GM10248 (cell line): ENCODE measurements at places on chromosomes 3 and 15.

DNA sequence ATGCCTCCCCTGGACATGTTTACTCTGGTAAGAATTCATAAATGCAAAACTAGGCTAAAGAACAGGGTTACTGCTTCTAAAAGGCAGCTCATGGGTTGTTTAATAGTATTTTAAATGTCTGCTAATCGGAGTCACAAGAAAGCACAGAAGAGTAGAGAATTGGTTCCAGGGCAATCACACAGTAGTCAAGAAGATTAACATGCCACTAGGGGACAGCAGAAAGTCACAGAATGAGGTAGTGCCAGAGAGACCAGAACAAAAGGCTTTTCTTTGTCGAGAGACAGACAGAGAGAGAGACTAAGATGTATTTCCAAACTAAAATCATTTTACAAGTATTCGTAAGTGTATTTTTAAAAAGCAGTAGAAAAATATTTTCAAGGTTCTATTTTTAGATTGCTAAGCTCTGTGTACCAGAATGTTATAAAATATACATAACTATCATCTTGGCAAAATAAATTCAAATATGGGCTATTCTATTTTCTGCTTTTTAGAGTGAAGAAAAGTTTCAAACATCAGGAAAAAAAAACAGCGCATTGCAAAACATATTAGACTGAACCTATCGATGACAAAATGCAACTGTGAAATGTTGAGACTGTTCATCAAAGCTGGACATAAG, 78.3 kb upstream of the CDIN1 start:
- peak; percentile 30 for DNase-seq

DNA sequence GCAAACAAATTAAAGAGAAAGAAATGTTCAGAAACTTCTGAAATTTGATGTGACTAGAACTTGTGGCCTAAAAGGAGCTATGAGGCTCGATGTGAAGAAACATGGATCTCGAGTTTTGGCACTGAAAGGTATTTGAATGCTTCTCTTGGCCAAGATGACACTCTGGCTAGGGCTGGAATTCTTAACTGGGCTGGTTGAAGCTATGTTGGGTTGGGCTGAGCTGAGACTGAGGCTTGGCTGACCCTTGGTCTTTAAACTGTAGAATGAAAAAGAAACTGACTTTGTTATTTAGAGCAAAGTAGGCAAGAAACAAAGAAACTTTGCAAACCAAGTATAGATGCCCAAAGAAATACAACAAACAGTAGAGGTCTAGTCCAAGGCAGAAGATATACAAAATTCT, 28.1 kb upstream of the CLDN16 start:
- DNase-seq = no peak

- no peak for DNase-seq
Measured at GRCh38 chr3:127565711-127566110, 24.8 kb downstream of the TPRA1 start.

GRCh38 chr3:54421943-54422342, 299.6 kb downstream of the CACNA2D3 start:
- no peak for DNase-seq

GRCh38 chr3:169044331-169045113, 619.0 kb downstream of the MECOM start:
- DNase-seq = no peak

- DNase-seq = no peak
Measured at GRCh38 chr15:62881056-62881455, 161.5 kb upstream of the TPM1 start.

DNA sequence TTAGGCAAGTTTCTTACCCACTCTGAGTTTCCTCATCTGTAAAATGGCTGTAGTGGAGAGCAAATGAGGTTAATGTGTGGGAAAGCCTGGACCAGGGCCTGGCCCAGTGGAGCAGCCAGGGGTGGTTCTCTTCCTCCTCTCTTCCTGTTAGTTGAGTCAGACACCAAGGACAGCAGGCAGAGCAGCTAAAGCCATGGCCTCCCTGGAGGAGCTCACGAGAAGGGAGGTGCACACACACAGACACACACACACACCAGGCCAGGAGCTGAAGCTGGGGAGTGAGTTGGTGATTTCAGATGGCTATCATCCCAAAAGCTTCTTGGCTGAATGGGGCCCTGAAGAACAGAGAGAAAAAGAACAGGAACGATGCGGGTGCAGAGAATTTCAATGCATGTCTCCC, 33.2 kb upstream of the TSPAN3 start:
- no peak for DNase-seq

GRCh38 chr3:7333125-7333524, 472.2 kb downstream of the GRM7 start:
- DNase-seq = no peak

DNA sequence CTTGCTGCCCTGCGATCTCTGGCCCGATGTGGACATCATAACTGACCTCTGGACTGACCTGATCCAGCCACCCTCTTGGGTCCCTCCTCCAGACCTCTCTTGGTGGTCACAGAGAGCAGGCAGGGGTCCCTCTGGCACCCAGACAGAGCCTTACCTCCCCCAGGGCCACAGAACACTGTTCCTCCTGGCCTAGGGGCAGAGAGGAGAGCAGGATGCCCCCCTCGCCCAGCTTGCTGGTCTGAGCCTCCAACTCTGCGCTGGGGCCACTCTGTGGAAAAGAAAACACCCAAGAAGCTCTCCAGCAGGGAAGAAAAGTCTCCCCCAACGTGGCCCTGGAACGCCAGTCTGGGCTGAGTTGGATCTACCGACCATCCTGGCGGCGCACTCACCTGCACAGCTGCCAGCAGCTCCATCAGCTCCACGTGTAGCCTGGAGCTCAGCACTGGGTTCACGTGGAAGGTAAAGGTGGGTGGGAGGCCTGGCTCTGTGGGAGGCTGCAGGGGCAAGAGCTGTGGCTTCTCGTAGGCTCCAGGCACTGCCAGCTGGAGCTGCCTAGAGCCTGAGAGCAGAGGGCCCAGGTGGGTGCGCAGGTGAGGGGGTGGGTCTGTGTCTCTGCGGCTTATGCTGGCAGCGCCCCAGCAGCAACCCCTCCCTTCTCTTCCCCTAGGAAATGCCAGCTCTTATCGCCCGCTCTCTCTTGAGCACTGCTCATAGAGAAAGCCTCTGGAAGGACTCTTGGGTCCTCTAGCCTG, 6.0 kb downstream of the PLA2G4F start:
- no peak for DNase-seq

- DNase-seq = no peak
Measured at GRCh38 chr15:51799282-51800252, 29.9 kb upstream of the TMOD3 start.

GRCh38 chr3:50196253-50196801, 4.9 kb downstream of the GNAT1 start:
- no peak for DNase-seq

- DNase-seq = no peak
Measured at GRCh38 chr3:149703466-149703865, 45.6 kb upstream of the WWTR1 start.

DNA sequence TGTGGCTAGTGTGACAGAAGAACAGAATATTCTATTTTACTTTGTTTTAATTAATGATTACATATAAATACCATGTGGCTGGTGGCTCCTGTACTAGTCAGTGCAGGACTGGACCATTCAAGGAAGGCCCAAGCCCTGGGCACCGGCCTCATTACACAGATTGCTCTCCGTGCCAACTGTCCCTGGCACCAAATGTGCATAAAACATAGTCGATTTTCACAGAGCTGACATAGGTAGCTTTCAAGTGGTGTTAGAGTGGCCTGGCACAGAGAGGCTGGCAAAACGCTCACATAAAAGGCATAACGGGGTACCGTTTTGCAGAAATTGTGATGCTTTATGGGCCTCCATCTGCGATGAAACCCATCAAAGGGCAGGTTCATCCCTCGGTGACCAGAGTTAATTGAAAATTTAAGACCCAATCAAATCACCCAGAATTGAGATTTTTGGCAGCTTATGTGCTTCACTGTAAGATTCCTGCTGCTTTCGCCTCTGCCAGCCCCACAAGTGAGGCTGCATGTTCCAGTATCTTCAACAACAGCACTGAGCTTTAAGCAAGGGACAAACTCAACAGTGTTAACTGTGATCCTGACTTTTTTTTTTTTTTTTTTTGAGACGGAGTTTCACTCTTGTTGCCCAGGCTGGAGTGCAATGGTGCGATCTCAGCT, 25.9 kb downstream of the RFTN1 start:
- DNase-seq = no peak

DNA sequence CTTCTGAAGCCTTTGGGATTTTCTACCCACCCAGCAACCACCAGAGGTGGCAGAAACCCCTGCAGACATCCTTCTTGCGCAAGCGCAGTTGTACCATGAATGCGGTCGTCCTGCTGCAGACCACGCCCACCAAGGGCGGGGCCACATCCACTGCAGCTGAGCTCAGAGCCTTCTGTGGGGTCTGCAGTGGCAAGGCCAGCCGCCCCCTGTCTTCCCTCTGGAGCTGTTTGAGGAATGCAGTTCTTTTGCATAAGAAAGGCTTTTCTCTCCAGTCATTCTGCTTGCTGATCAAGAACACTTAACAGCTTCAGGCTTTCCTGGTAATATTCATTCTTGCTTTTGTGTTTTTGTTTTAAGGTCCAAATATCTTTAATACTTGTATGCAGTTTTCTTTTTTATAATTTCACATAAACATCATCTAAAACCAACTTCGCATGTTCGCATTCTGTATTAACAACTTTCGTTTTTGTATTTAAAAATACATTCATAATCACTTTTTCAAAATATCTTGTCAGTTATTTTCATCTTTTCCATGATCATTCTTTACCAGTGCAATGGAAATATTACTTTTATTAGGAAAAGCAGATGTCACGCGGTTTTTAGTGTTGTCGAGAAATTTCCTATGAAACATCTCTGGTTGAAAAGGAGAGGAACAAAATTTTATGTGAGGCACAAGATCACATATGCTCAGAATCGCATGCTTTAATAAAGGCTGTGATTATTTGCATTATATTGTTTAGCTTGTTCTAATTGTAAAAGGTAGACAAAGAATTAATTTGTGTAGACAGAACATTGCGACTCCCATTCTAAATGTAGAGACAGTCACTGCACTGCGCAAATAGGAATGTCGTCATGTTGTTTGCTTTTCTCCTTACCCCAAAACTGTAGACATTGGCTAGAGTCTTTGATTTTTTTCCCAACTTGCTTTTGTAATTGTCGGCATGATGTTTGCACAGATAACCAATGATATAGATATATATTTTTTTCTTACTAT, 98.1 kb upstream of the SNRPN start:
- DNase-seq = no peak

GRCh38 chr15:63226966-63227401, 37.6 kb downstream of the RAB8B start:
- no peak for DNase-seq

DNA sequence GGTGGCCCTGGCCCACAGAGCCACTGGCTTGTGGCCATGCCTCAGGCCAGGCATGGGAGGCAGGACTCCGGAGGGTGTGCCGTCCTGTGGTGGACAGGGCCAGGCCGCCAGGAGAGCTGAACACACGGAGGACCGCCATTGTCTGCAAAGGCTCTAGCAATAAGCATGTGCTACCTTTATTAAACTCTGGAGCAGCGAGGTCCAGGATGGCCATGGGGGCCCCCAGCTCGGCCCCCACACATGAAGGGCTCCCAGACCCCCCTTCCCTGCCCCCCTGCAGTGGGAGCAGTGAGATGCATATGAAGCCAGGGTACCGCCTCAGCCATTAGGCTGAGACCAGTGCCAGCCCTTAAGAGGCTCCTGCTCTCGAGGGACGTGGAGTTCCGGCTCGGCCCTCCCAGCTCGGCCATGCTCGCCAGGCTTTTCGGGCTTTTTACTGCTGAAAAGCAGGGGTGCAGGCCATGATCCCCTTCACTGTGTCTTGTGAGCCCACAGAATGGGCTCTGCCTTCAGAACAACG, 2.7 kb downstream of the AMIGO3 start:
- DNase-seq = no peak

DNA sequence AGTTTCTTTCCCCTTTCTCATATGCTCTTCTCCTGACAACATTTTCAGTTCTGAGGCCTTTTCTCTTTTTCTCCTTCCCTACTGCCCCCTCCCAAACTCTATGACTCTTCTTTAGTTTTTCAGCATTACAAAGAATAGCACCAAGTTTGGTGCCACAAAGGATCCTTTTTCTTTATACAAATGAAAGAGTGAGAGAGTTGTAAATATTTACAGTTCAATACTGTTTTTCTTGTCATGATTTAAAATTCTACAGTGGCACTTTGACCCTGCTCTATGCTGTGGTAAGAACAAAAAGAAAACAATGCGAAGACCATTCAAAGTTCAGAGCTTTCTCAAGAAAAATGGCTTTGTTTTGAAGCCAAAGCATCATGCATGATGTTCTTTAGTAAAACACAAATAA, 667.9 kb upstream of the SGO1 start:
- no peak for DNase-seq

DNA sequence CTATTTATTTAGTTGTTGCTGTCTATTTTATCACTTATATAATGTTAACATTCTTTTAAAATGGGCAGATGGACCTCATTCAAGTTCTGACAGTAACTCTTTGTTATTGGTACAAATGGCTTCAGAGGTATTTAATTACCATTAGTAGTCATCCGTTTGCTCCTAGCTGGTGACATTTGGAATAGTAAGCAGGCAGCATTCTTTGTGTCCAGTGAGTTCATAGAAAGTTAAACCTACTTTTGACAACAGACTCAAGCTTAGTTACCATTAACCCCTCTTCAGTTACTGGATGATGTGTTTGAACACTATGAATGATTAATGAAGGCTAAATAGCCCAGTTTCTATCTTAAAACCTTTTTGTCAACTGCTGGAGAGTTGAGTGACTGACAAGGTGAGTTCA, 500.7 kb upstream of the ATP11B start:
- DNase-seq = no peak

- DNase-seq = no peak
Measured at GRCh38 chr15:42688301-42688700, 48.6 kb downstream of the CDAN1 start.

GRCh38 chr3:139463466-139463865, 12.8 kb downstream of the RBP2 start:
- DNase-seq = no peak

DNA sequence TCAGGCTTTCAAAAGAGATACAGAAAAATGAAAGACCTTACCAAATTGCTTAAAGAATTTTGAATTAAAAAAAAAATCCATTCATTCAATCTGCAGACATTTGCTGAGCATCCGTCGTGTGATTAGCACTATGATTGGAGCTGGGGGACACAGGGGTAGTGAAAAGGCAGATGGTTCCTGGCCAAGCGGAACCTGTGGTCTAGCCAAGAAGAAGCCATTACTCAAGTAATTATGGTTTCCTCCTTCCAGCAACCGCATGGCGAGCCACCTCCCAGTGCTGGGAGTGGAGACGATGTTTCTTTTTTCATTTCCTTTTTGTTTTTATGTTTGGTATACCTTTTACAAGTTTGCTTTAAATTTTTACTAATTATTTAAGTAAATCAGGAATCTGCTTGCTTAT, 140.2 kb downstream of the CACNA2D3 start:
- no peak for DNase-seq

DNA sequence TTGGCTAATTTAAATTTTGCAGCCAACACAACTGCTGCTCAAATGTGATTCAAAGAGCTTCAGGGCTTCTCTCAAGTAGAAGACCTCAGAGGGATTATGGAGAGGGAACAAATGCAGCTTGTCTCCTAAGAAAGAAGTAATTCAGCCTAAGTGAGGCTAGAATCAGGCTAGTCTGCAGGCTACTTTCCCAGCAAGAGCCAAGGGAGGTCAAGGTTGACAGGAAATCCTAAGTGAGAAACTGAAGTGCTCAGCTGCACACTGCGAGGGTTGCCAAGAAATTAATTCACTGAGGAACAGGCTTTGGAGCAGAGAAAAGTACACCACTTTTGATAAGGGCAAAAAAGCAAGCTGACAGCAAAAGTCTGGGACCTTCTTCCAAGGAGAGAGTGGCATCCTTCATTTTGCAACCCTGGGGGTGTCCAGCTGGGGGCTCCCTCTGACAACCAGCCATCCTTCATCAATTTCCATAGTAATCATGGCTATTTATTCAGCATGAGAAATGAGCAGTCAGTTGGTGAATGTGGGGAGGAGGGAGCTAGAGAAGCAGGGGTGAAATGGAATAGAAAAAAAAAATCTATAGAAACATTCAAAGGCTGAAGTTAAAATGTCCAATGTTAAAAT, 646.4 kb upstream of the ADAMTS9 start:
- DNase-seq = no peak
